Jurkat, Clone E6-1 (cell line): ENCODE measurements at places on chromosomes 5 and 9.

DNA sequence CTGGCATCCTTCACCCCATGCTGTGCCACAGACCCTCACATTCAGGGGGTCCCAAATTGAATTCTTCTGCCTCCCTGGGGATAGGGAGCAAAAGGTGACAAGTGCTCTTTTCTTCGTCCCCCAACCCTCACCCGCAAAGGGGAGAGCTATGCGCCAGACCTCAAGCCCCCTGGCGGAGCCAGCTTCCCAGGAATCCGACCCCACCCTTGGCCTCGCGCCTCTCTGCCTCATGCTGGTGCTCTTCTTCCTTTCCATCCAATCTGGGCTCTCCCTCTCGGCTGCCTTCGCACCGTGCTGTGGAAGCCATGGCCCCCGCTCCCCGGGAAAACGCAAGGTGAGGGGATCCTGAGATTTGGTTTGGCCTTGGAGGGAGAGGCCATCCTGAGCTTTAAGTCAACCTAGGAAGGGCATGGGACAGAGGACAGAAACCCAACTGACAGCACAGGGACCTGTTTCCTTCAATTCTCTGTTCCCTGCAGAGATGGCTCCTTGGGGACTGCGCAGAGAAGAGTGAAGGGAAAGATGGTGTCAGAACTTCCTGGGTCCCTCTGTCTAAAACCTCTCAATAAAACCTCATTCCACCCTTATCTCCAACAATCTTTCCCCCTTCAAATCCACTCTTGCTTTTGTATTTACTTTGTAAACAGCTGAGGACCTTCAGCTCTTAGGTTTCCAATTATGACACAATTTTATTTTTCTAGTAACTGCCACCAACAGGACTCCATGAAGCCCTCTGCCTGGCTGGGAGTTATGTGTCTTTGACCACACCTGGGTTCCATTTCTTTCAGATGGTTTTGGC, 36.3 kb upstream of the CRB2 start:
- DNase-seq: no peak

DNA sequence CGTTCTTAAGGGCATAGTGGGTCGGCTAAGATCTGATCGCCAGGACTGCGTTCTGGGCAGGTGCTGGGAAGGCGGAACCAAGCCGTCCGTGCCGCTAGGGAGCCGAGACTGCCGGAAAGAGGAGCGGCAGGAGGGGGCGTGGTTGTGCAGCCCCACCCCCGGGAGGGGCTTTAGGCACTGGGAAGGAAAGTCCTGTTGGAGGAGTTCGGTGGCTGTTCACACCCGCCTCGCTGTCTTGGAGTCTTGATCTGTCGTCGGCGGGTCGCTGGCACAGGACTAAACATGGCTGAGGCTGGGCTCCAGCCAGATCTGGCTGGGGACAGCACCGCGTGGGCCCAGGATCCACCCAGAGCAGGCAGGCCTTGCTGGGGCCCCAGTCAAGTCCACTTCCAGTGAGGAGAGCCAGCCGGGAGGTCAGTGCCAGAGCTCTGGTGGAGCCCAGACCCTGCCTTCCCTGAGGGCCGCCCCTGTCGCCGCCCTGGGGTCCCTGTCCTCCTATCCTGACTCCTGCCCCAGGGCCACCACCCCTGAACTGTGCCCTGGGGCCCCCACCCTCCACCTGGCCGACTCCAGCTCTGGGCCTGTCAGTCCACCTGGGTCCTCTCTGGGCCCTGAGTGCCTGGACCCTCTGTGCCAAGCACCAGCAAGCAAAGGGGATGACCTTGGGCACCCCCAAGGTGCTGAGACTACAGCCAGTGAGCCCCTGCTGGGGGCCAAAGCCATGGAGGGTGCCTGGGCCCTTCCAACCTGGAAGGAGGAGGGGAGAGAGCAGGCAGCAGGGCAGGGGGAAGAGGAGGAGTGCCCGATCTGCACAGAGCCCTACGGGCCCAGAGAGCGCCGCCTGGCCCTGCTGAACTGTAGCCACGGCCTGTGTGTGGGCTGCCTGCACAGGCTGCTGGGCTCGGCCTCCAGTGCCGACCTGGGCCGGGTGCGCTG, 4.5 kb downstream of the RNF208 start:
- DNase-seq: no peak

- DNase-seq: no peak
These were observed 13.5 kb upstream of the TMED7 start for GRCh38 chr5:115639377-115639776.

- DNase-seq: no peak
These were observed 13.8 kb downstream of the DMAC1 start for GRCh38 chr9:7785813-7786212.

DNA sequence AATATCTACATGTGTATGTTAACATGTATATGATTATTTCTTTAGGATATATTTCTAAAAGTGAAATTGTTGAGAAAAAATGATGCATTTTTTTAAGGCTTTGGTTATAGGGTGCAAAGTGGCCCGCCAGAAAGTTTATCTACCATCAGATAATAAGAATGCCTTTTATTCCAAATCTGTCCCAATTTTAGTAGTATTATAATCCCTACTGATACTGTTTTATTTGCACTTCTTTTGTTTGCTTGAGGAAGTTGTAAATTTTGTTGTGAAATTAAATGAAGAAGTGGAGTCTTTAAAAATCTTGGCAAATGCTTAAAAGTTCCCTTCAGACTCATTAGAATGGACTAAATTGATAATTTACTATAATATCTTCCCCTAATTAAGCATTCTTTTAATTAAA, 73.0 kb downstream of the NIPBL start:
- DNase-seq: no peak

- no peak for DNase-seq
These were observed 2.9 kb downstream of the RBM27 start for GRCh38 chr5:146206257-146206656.

GRCh38 chr5:77693913-77694312, 55.4 kb upstream of the OTP start:
- DNase-seq: no peak

- no peak for DNase-seq
These were observed 12.3 kb downstream of the SUSD1 start for GRCh38 chr9:112162621-112163413.

GRCh38 chr5:147317978-147318684, 83.3 kb downstream of the STK32A start:
- DNase-seq: no peak

GRCh38 chr9:137307255-137308056, 5.4 kb upstream of the NRARP start:
- no peak for DNase-seq

- no peak for DNase-seq
These were observed 814.5 kb downstream of the MTRR start for GRCh38 chr5:8683496-8683895.

DNA sequence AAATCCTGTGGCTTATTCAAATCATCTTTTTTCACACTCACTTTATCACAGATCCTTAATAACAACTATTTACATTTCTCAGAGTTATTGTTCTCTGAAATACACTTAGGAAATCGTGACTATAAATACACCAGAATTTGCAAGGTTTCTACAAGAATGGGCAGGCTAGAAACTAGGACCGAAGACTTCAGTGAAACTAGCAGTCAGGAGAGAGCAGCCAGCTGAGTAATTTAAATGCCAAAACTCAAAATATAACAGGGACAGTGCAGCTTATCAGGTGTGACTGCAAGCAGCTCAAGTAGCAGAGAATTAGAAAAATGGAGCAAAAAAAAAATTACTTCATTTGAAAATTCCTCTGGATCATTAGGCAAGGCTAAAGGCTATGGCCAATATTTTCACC, 719.3 kb upstream of the ZNF608 start:
- no peak for DNase-seq

- peak; percentile 70 for DNase-seq
These were observed 85.8 kb downstream of the PHAX start for GRCh38 chr5:126686451-126687126.

GRCh38 chr9:125701351-125701750, 5.7 kb downstream of the MAPKAP1 start:
- no peak for DNase-seq

DNA sequence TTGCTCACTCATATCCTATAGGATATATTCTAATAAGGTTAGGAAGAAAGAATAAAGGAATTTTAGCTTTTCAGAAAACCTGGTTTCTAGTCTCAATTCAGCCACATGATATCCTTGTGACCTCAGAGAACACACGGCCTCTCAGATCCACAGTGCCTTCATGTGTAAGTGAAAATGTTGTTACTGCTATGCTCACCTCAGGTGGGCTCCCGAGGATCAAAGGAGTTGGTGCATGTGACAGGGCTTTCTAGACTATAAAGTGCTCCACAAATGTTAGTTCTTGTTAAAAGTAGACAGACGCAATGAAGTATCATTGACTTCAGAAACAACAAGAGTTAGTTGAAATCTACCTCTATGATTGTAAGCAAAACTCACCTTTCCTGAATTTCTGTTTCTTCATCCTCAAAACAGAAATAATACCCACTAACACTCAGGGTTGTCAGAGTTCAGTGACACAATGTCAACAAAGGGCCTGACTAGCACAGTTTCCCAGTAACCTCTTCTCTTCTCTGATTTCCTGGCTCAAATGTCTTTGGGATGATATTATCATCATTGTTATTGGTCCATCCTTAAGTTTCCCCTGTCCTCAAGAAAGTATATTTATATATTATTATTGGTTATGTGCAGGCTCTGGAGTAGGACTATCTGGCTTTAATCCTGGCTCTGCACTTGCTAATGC, 36.0 kb upstream of the MAN2A1 start:
- peak; percentile 47 for DNase-seq
